ENCODE measurements at places on chromosomes 6 and 20.

DNA sequence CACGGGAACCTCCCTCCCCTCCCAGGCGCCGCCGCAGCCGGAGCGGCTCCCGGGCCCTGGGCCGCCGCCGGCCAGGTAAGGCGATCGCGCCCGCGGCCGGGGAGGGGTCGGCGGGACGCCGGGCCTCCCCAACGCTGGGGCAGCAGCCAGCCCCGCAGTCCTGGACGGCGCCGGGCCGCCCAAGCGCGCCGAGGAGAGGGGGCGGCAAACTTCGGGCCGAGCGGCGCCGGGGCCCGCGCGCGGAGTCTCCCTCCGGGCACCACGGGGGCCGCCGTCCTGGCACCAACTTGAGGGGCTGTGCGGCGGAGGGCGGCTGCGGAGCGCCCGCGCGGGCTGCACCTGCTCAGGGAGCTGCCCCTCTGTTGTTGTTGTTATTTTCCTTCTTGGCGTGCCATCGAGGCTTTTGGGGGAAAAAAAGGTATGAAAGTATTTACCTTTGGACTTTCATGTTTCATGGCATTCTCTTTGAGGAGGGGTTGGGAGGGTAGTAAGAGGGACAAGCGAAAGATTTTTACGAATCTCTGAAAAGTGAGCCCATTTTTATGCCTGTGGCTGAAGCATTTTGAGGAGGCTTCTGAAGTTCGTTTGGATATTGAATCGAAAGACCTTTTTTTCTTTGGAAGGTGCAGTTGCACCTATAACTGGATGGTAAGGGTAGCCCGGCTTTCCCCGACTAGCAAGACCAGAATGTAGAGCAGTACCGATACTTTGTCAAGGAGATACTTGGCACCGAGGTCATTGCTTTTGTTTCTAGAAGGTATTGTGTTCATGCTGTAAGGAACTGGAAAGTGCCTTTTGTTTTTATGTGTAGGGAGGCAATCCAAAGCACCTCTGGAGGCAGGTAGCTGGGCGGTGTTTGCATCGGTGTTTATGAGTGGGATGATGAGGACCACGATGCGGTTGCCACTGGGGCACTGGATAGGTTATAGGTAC is at the start of gene RNF182:
Gene RNF182 (plus strand): TSS at position 4 of the 933 bp plus-strand sequence. CDS start 52,168 bp downstream, outside the sequence.
- DNase-seq = no peak

DNA sequence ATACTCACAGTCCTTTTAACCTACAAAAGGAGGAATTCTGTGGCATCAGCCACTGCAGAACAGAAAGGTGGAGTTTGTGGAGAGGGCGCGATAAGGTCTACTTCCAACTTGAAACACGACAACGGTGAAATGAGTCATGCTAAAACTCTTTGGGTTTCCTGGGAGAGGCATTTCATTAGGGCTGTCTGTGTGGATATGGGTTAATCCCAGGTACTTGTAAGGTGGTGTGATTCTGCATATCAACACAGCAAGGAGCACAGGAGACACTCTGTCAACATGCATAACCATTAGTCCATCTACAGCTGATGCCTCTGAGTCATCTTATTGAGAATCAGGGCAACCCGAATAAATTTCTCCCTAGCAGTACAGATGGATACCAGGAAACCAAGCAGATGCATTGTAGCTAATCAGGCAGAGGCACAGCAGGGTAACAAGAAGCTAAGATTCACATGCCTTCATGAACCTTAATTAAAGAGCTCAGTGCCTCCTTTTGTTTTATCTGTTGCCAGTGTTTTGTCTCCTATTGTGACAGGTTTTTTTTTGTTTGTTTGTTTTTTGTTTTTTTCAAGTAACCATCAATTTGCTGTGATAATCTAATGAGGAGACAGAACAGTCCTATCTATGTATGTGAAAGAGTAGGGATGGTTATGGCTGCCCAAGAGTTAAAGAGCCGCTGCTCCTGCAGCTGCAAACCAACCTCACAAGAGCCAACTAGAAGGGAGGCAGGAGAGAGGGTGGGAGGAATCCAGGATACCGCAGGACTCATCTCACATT is 315.8 kb upstream of the SOX4 start:
- DNase-seq = no peak

- DNase-seq = no peak
Observed at GRCh38 chr6:149733089-149733720, 13.1 kb downstream of the NUP43 start.

DNA sequence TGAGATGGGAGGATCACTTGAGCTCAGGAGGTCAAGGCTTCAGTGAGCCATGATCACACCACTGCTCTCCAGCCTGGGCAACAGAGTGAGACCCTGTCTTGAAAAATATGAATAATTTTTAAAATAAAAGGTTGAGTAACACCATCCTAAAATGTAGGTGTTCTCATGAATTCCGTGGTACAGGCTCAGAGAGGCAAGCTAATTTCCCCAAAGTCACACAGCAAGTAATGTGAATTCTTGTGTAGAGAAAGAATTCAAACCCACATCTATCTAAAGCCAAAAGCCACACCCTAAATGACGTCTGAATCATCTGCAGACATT is 80.5 kb downstream of the ZNF217 start:
- no peak for DNase-seq

DNA sequence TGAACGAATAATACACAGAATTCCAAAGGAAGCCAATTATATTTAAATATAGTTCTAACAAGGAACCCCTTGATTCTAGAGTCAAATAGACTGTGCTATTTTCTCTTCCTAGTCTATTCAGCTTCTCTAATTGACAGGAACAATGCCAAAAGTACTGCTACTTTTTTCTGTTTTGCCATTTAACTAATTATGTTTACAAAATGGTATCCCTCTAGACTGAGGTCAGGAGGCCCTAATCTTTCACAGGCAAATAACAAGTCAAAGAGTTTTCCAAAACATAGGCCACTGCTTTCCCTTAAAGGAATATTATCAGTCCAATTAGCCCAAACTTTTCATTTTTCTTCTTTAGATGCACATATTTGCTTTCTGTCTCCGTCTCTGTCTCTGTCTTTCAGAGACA is 539.3 kb downstream of the RFPL4B start:
- no peak for DNase-seq

- DNase-seq = no peak
Observed at GRCh38 chr6:87341899-87342298, 2.7 kb upstream of the C6orf163 start.

- no peak for DNase-seq
Observed at GRCh38 chr20:37480919-37481318, 40.1 kb upstream of the NNAT start.

DNA sequence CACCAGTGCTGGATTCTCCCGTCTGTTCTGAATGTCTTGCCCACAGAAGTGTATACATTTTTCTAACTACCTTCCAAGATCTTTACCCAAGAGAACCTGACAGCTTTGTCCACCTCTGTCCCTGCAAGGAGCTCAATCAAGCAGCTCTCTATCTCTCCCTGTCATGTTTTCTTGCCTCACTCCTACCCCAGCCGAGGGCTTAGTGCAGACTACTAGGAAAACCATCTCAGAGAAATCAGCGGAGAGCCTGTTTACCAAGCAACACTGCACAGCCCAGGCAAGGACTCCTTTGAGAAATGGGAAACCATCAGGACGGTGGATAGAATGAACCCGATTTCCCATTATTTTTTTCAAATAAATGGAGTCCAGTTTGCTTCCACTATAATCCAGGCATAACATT is 250.7 kb upstream of the JARID2 start:
- no peak for DNase-seq

GRCh38 chr20:34536798-34537394 is 20.7 kb downstream of the DYNLRB1 start:
- no peak for DNase-seq

DNA sequence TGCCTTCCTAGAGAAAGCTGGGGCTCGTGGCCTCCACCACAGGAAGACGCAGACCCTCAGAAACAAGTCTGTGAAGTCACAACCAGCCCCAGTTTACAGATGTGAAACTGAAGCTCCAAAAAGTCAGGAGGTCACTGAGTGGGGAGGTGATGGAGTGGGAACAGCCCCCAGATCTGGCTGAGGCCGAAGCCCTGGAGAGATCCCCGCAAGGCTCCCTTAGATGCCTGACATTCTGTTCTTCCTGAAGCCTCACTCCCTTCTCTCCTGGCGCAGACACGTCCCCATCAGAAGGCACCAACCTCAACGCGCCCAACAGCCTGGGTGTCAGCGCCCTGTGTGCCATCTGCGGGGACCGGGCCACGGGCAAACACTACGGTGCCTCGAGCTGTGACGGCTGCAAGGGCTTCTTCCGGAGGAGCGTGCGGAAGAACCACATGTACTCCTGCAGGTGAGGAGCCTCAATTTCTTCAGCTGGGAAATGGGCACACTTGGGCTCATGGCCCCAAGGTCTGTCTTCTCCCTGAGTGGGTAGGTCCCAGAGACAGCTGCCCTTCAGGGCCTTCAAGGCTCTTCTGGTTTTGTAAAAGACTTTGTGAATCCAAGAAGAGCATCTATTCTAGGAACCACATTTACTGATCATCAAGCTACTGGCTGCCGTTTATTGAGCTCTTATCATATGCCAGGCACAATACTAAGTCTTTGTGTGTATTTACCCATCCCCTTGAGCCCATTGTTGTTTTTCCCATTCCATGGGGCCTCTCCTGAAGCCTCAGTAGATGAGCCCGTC is 50.5 kb downstream of the HNF4A start:
- DNase-seq = no peak

DNA sequence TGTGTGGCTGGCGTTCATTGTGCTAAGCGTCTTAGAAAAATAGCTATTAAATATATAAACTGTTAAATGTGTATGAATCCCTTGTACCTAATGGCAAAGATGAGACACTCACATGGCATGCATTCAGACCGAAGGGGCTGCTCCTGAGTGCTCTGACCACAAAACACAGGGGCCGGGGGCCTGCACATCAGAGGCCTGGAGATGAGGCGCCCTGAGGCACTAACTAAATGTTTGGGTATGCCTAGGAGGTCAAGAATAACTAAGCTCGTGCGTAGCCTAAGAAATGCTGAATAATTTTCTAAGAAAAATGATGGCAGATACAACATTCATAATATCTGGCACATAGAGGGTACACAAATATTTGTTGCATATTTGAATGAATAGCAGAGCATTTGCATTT is 92.5 kb downstream of the PSMB1 start:
- DNase-seq = no peak

DNA sequence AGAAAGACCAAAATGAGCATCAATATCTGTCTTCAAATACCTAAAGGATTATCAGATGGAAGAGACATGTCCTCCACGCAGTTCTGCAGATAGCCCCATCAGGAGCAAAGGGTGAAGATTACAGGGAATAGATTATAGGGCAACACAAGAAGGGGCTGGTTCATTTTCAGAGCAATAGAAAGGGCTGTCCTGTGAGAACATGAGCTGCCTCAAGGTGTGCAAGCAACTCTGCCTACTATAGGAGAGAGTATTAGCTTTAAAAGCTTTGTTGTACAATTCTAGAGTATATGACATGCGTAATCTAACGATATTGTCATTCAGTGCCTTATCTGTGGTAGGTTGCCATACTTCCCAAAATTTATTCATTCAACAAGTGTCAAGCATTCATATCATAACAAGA is 112.7 kb downstream of the NRSN1 start:
- no peak for DNase-seq

- peak; percentile 50 for DNase-seq
Observed at GRCh38 chr20:62652041-62652893, 10.0 kb downstream of the SLCO4A1 start.

GRCh38 chr6:95142661-95143335 is 434.5 kb upstream of the MANEA start:
- DNase-seq = no peak

DNA sequence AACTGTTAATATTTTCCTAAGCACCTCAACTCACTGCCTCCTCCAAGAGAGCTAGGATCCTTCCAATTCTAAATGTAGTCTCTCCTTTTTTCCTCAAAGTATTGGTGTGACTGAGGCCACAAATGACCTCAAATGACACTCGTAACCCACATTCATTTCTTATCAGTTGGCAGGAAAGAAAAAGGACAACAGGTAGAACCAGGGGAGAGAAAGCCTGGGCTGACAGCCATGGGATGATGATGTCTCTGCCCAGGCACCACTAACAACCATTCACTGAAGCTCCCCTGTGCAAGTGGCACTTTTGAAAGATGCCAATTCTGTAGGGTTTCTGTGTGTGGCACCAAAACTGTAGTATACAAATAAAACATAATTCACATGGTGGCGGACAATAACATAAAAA is 7.4 kb downstream of the ZBTB24 start:
- DNase-seq = no peak

DNA sequence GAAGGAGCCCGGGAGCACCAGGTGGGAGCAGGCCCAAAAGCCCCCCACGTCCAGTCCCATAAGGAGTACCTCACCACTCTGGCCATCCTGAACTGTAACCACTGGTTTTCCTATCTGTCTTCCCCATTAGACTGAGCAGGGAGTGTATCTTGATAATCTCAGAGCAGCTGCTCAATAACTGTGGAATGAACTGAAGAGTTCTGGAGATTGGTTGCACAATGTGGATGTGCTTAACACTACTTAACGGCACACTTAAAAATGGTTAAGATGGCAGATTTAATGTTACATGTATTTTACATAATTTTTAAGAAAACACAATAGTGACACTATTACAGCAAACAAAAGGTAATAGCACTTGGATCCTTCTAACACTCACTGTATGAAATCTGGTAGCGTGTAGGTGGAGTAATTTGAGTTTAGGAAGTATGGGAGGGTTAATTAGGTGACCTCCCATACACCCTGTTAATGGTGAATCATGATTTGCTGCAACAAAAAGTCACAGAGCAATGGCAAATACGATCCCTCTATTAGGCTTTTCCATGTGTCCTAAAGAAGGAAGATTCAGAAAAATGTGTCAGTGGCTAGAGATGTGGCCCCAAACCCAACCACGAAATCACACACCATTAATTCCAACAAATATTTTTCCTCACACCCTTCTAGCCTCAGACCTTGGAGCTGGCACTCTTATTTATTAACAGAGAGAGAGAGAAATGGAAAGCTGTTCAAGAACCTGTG is 18.4 kb downstream of the TRAM2 start:
- no peak for DNase-seq

GRCh38 chr20:40949346-40949745 is 79.3 kb upstream of the TOP1 start:
- DNase-seq = no peak

GRCh38 chr6:14705841-14706377 is 540.0 kb upstream of the JARID2 start:
- no peak for DNase-seq

DNA sequence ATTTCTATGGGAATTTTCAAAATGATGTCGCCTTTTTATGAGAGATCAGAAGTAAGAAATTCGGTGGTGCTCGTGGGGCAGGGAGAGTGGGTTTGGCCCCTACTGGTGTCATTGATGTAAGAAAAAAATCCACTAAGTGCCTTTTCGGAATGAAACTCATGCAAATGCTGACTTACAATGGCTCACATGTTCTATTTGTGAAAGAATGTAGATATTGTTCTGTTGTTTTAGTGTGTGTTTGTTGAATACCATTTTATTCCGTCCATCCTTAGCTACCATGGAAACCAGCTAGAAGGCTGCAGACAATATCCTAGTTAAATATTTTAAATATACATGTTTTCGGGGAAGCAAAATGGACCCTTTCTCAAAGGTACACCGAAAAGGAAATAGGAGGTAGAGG is 304.9 kb downstream of the TAF4 start:
- no peak for DNase-seq

Data from stimulated activated CD8-positive, alpha-beta memory T cell treated with anti-CD3 and anti-CD28 coated beads, Interleukin-4, amount 100 ng/mL, for 4 hours (primary cell).